Stimulated activated CD8-positive, alpha-beta memory T cell treated with anti-CD3 and anti-CD28 coated beads, Interleukin-4, amount 100 ng/mL, for 48 hours (primary cell): ENCODE measurements at places on chromosomes 5 and 9.

GRCh38 chr9:135887021-135887507 is 20.3 kb downstream of the CAMSAP1 start:
- no peak for DNase-seq

- no peak for DNase-seq
Observed at GRCh38 chr5:18403141-18403540, 768.9 kb downstream of the TAF11L14 start.

GRCh38 chr5:53820119-53820801 is 259.8 kb downstream of the NDUFS4 start:
- DNase-seq = no peak

- no peak for DNase-seq
Observed at GRCh38 chr5:40549616-40550015, 130.1 kb upstream of the PTGER4 start.

- DNase-seq = no peak
Observed at GRCh38 chr5:103256178-103256577, 2.4 kb upstream of the MACIR start.

- DNase-seq = no peak
Observed at GRCh38 chr5:146450002-146450401, 2.9 kb downstream of the TCERG1 start.

DNA sequence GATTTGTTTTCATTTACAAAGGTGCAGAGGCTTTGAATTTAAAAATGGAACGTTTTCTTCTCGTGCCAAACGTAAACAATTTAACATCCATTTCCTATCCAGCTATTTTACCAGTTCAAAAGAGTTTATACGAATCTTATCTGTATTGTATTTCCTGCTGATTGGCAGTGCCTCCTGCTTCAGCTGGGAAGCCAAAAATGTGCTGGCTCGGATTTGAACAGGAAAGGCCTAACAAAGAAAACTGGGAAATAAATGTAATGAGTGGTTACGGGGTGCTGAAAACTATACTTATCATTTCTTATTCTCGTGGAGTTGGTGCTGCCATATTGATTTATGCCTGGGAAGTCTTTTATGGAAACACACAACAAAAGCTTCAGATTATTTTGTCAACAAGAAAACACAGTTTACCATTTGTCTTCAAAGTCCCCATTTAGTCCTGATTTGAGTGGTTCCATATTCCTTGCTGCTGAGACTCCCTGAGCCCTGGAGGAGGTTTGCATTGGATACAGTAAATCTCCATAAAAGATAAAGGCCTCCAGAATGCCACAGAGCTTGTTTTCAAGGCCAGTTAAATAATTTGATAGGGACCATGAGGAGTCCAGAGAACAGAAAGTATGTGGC is 507.4 kb downstream of the RASEF start:
- DNase-seq = no peak

- DNase-seq = no peak
Observed at GRCh38 chr5:53907827-53908226, 347.4 kb downstream of the NDUFS4 start.

DNA sequence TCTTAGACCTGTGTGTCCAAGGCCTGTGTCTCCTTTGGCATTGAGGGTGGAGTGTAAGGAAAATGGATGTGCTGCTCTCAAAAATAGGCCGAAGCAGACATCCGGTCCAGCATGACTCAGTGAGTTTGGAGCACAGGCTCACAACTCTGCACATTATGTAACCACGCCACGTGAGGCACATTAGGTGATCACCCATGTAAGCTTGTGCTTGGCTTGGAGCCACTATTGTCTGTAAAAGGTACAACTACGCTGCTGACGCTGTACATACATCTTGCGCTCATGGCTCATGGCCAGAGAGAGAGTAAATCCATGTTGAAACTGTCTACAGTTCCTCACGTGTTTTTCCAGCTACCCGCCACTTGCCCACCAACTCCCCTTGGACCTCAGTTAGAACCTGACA is 177.5 kb downstream of the PDE4D start:
- DNase-seq = no peak

GRCh38 chr5:55146080-55146479 is 13.9 kb upstream of the GPX8 start:
- no peak for DNase-seq

DNA sequence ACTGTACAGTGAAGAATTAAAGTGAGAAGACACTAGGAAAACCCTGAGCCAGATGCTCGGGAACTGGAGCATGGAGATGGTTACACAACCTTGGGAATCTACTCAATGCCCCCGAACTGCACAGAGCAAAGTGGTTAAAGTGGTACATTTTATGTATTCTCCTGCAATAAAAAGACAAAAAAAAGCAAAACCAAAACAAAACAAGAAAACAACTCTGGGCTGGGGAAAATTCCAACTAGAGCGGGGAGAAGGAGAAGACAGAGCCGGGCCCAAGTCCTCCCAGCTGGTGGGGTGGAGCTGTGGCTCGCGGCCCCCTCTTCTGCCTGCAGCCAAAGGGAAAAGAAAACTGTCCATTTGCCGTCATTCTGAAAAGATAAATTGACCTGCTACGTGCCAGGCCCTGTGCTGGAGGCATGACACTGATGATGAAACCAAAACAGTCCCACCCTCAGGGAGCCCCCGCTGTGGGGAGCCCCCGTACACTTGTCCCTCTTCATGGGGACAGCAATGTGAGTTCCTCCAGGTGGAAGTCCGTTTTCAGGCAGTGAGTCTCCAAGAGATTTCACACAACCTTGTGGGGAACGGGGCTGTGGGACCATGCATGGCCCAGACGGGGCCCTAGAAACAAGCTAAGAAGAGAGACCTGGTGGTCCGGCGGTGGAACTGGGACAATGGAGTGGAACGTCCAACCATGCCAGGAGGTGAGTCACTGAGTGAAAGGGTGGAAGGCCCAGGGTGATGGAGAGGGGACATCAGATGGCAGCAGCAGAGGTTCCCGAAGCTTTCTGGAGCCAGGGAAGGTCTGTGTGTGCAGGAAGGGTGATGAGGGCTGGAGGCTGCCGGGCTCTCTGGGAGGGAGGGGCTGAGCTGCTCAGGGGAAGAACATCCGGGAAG is 114.8 kb upstream of the COL5A1 start:
- DNase-seq = no peak

DNA sequence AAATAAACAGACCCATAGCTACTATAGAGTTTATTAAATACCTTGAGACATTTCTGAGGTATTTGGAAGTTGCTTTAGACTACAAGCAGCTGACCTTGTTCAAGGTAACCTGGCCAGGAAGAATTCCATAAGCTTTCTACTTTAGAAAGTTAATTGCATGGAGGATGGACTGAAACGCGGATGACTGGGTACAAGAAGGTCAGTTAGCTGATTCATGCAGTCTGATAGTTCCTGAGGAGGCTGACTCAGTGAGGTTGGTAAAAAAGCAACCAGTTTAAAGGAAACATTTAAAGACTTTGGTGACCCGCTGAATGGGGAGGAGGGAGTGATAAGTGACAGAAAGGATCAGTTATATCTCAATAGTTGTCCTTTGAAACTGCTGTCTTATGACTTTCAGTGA is 670.1 kb upstream of the CDH9 start:
- DNase-seq = no peak

DNA sequence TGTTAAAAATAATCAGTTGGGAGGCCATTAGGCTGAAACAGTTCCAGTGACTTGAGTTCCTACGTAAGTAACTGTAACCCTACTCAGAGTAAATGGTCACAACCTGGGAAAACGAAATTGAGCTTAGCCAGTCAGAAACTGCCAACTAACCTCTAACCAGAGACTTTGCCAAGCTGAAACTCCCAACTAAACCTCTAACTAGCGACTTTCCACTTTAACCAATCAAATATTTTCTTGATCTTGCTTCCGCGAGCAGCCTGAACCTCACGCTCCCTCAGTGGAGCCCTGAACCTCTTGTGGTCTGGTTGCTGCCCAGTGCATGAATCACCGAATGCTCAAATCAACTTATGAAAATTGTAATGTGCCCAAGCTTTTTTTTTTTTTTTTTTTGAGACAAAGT is 156.2 kb downstream of the MED10 start:
- no peak for DNase-seq

DNA sequence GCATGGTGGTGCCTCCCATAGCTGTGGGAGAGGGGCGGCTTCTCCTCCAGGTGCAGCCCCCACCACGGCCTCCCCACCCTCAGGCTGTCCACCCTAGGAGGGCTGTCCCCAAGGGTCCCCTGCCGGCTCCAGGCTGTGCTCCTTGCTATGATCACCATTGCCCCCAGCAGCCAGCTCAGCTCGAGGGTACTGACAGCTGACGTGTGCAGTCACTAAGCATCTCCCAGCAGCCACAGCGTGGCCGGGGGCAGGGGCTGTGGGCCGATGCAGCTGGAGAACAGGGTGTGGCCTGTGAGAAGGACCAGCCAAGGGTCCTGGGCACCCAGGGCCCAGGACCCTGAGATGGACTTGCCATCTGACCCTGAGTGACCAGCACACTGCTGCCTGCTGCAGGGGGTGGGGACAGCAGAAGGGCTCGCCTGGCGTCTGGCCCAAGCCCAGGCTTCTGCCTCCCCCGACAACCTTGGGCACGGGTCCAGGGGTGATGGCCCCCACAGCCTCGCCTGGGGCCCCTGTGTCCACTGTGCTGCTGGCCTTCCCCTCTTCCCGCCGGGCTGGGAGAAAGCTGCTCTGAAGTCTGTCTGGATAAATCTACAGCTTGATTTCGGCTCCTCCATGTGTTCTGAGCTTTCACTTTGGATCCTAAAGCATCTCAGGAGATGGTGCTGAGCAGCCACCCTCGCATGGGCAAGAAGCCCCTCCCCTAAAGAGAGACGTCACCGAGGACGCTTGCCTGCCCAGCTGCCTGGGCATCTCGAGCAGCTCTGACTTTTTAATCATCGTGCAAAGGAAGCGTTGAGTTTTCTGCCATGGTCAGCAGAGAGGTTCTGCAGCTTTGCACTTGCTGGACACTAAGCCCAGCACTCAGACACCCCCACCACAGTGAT is 5.5 kb downstream of the KCNT1 start:
- no peak for DNase-seq

DNA sequence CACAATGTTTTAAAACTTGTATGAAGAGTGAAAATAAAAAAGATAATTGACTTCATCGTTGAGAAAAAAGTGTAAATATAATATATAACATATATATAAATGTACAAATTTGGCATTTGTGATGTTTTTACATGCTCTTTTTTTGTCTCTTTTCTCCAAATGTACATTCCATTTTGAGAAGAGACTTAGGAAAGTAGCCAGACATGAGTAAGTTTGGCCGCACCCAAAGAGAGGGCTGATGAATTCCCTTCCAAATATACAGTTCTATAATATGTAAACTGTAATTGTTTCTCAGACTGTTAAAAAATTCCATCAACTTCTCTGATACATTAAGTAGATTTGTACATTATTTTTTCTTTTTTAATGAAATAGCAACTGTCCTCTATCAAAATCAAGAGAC is 193.2 kb upstream of the MAP3K1 start:
- no peak for DNase-seq

DNA sequence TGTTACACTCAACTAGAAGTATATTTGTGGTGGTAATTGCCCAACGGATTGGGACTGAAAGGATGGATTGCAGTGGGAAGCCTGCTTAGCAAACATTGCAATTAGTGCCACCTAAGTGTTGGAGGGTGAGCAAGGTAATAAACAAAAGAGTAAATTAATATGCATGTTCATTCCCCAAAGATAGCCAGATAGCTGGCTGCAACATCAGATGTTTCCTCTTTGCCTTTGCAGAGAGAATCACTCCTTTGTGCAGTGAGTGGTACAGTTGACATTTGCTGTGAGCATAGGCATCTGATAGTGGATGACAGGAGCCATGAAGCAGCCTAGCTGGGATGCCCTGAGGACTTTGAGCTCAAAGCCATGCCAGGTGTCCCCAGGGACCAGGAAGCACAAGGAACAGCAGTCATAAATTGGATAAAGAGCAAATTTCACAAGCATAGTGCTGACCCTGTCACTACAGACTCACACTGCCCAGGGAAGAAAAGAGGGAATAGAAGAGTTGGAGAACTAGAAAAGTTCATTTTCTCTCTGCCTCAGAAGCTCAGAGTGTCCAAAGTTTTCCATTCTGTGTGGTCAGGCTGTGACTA is 336.1 kb upstream of the SLC30A5 start:
- no peak for DNase-seq

DNA sequence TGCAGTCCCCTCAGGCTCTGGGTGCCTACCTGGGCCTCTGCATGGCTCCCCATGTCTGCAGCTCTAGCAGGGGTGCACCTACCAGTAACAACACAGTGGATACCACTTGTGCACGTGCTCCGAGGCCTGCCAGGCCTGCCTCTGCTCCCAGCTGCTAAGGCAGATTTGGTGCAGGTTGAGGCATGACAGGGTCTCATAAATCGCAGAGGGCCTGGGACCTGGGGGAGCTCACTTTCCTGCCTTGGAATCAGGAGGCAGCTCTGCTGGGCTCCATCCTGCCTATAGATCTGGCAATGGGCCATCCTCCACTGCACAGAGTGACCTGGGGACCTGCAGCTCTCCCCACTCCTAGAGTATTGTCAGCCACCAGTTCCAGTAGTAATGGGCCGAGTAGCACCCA is 121.9 kb upstream of the CXCL14 start:
- DNase-seq = no peak

DNA sequence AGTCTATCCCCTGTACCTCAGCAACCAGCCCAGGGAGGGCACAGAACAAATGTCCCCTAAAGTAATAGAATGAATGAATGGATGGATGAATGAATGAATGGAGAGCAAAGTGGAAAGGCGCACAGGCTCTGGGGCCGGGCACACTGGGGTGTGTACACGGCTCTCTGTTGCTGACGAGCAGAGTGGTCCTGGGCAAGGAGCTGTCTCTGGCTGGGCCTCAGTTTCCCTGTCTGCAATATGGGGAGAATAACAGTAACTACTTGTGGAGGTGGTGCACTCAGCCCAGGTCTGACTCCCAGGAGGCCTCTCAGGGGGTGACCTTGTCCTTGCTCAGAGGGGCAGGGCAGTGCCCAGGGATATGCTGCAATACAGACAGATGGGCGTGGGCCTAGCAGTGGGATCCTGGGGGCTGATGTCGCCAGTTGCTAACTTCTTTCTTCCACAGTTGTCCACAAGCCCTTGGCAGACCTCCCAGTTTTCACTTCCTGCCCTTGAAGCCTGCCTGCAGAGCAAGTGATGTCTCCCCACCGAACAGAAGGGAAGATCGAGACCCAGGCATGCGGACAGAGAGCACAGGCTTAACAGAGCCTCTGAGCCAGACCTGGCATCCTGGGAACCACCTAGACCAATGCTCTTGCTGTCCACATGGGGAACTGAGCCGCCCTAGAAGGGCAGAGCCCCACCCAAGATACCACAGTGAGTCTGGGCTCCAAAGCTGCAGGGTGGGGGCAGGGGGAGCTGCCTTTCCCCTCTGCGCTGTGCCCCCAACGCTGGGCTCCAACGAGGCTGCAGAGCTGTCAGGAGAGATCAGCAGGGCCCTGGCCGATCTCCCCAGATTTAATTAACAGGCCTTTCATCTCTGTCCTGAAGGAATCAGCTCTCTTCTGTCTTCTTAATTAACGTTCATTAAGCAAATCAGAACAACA is 13.6 kb upstream of the LAMC3 start:
- no peak for DNase-seq

DNA sequence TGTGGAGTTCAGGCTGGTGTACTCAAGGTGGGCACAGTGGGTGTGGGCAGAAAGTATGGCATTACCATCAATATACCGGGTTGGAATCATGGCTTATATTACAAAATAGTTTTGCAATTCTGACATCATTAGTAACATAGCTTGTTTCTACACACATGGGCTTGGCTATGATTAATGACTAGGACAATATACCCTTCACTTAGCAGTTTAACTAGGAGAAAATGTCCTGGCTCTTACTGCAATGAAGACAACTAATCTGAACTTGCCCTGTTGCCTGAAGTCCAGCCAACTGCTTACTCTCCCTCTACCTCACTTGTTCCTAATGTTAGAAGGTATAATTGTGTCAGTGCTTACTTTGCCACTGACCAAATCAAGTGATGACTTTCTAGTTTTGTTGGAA is 612.5 kb downstream of the EFNA5 start:
- DNase-seq = no peak
